Naive thymus-derived CD4-positive, alpha-beta T cell (primary cell): ENCODE measurements at places on chromosomes 12 and 14.

DNA sequence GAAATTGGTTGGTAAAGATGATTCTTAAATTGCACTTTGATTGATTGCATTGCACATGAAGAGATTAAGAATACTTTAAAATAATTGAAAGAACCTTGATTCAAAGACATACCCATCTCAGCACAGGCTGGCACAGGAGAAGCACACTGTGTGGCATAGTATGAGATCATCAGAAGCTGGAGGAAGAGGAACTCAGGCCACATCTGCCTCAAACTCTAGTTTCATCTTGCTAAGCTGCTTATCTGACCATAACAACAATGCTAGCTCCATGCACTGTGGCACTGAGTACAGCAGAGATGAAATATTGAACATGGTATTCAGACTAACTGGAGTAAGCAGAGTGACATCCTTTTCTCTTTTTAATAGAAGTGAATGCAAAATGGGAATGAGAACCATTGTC, 99.1 kb downstream of the TBC1D30 start:
- DNase-seq, result no peak

DNA sequence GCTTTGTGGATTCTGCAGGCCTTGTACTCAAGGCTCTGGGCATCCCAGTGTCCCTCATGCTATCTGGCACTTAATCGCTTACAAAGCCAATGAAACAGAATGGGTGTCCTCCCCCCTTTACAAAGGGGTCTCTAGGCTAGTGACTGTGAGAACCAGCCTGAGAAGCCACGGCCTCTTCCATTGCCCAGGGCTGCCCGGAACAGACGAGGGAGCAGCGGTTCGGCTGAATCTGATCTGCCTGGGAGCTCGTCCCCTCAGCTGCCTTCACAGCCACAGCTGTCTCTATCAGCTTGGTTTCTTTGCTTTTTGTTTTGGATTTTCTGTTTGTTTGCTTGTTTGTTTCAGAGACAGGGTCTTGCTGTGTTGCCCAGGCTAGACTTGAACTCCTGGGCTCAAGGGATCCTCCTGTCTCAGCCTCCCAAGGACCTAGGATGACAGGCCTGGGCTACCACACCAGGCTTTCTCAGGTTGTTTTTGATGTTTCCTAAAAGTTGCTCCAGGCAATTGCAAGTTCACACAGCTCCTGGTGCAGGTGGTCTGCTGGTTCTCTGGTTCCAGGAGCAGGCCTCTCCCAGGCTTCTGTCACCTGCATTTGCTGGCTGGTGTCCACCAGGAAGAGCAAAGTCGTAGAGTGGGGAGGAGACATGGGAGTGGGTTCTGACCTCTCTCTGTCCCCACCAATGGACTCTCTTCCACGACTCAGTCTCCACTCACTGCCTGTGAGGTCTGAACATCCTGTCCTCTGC, 10.9 kb upstream of the RIN3 start:
- DNase-seq, result no peak

DNA sequence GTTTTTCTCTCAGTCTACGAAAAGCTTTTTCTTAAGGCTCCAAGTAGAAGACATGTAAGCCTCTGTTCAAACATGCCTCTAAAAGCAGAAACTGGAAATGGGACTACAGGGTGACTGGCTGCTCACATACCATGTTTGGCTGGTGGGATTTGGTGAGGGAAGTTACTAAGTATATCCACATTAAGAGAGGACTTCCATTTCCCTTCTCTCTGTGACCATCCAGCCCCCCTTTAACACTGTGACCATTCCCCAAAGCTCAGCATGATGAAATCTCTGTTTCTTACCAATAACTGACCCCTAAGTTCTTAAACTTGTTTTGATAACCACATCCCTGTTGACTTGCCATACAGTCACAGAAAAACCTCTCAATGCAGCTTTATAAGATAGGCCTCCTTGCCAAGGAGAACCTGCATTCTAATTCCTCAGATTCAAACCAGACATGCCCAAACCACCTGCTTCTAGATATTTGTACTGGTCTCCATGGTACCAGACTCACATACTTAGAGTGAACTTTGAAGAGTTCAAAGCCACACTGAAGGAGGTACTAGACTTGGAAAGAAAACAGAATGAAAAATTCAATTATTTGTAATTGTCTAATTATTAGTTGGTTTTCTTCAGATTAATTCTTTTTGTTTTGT, 102.2 kb downstream of the VEZT start:
- DNase-seq, result no peak

- no peak for DNase-seq
These were observed 22.3 kb downstream of the HDAC7 start for GRCh38 chr12:47797441-47797840.

GRCh38 chr14:93379831-93380230, 32.8 kb downstream of the COX8C start:
- DNase-seq, result no peak

- no peak for DNase-seq
These were observed 76.3 kb downstream of the MGAT4C start for GRCh38 chr12:86179855-86180254.

DNA sequence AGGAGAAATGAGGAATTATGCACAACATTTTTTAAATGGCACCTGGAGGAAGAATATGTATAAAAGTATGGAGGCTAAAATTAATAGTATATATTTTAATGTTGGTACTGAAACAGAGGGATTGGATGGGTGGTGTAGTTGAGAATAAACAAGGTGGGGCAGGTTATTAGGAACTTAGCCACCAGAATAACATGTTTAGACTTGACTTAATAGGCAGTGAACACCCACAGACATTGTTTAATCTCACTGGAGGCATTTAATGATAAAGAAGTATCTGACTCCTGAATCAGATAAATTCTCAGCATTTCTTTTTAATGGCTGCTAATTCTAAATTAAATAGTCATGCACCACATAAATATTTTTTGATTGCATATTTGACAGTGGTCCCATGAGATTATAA, 139.7 kb downstream of the CNTN1 start:
- no peak for DNase-seq

GRCh38 chr14:99727096-99727870, 43.2 kb downstream of the CYP46A1 start:
- no peak for DNase-seq
